Activated T-helper 1 cell treated with anti-CD3 and anti-CD28 coated beads, Interleukin-12 subunit alpha, Interleukin-12 subunit beta, Interleukin-2, Interleukin-4 antibody, amounts not matched to agents 30 ng/mL and 10 ng/mL and 1 ng/mL, durations not matched to agents 14 hours and 24 hours and 36 hours (primary cell): ENCODE measurements at places on chromosomes 5 and 9.

DNA sequence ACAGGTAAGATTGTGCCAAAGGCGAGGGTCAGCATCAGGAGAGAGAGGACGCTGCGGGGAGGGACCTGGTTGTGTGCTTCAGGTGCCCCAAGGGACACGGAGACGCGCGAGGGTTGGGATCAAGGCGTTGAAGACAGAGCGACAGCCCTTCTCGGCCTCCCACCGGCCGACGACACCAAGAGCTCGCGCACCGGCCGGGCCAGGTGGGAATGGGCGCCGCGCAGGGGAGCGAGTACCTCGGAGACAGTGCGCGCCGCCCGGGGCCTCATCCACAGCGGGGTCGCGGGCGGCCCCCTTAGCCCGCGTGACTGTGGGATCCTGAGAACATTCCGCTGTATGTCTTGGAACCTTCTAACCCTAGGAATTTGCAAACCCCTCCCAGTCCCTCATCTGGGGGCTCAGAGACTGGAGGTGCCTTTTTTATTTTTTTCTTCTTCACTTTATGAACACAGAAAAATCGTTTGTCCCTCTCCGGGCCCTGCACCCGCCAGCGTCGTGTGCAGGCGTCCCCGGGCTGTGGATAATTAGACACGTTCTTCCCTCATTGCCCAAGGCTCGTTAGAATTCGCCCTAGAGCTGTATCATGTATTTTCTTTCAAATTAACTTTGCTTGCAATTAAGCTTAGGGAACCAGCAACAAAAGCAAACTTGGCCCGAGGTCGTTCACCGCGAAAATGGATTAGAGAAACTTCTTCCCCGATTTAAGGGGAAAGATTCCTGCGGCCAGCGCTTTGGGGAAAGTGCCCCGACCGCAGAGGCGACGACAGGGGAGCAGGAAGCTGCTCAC lies 4.8 kb downstream of the FOXE1 start:
- no peak for DNase-seq
- H3K4me1 ChIP-seq, result peaks cover 9% of the 10 kb centered on the region
- H3K27ac ChIP-seq, result no peak overlapping the region
- H3K27me3 ChIP-seq, result peaks cover 74% of the 10 kb centered on the region
- H3K4me3 ChIP-seq, result no peak overlapping the region

- H3K4me3 ChIP-seq, result no peak overlapping the region
- no peak for DNase-seq
- no peaks in the 10 kb centered on the region for H3K4me1 ChIP-seq
- H3K27ac ChIP-seq, result no peak overlapping the region
- no peaks in the 10 kb centered on the region for H3K36me3 ChIP-seq
- H3K27me3 ChIP-seq, result no peaks in the 10 kb centered on the region
Measured at GRCh38 chr9:110752766-110753165, 84.2 kb downstream of the MUSK start.

DNA sequence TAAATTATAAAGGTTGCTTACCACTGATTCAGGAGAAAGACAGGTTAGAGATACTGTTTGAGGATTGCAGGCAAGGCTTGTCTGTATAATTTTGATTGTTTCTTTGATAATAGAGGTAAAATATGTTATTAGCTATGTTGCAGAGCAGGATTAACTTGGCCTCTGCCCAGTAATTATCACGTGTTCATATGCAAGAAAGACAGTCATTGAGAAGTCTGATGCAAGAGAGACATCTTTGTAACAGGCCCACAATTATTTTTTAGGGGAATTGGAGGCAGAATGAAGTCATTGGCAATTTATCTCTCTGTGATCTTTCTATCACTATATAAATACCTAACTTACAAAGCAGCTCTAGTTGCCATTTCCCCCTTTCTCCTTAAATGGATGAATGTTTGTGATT lies 46.0 kb downstream of the SLC44A1 start:
- no peak for DNase-seq
- H3K36me3 ChIP-seq, result no peaks in the 10 kb centered on the region
- no peak overlapping the region for H3K4me3 ChIP-seq
- H3K27me3 ChIP-seq, result peaks cover 2% of the 10 kb centered on the region
- H3K4me1 ChIP-seq, result peaks cover 10% of the 10 kb centered on the region
- H3K27ac ChIP-seq, result no peak overlapping the region

GRCh38 chr9:116574027-116574679 lies 113.0 kb upstream of the TRIM32 start:
- DNase-seq, result no peak
- no peaks in the 10 kb centered on the region for H3K36me3 ChIP-seq
- H3K27me3 ChIP-seq, result no peaks in the 10 kb centered on the region
- H3K4me1 ChIP-seq, result no peaks in the 10 kb centered on the region
- H3K4me3 ChIP-seq, result no peak overlapping the region

DNA sequence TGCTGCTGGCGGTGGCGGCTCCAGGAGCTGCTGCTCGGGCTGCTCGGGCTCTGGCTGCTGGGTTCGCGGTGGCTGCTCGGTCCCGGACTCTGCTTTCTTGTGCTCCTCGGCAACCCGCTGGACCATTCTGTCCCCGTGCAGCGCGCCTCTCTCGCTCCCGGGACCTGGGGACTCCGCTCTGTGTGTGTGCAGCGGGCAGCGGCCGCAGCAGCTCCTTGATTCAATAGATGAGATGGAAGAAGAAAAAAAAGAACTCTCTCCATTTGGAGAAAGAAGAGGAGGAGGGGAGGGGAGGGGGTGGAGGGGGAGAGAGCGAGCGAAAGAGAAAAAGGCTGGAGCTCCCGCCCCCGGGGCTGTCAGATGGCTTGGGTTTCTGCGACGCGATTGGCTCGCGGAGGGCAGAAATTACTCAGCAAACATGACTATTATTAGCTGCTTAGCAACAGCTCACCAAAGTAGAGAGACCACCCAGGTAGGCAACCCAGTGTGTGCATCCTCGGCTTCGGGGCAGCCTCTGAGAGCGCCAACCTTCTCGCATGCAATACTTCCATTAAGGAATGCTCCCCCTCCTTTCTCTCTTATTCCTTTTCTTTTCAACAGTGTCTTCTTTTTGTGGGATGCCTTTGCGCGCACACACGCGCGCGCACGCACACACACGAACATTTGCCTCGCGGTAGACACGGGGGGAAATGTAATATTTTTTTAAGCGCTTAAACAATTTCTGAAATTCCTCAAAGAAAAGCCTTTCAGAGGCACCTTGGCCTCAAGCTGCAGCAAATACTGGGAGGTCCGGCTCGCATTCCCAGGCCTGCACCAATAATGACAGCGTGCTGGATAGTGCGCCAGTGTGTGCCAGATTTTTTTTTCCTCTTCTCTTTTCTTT lies 7.6 kb downstream of the PTCH1 start:
- H3K36me3 ChIP-seq, result peaks cover 6% of the 10 kb centered on the region
- peaks cover 38% of the 10 kb centered on the region for H3K4me1 ChIP-seq
- peaks cover 59% of the 10 kb centered on the region for H3K27me3 ChIP-seq
- H3K4me3 ChIP-seq, result peak overlapping the region; percentile 82
- peak overlapping the region; percentile 88 for H3K27ac ChIP-seq
- peak; percentile 60 for DNase-seq

- H3K36me3 ChIP-seq, result peaks cover 32% of the 10 kb centered on the region
- peak; percentile 62 for DNase-seq
- peaks cover 42% of the 10 kb centered on the region for H3K4me1 ChIP-seq
- H3K27me3 ChIP-seq, result no peaks in the 10 kb centered on the region
- H3K27ac ChIP-seq, result peak overlapping the region; percentile 54
Measured at GRCh38 chr5:112878760-112879159, 17.7 kb downstream of the SRP19 start.

GRCh38 chr5:9440517-9440916 lies 105.4 kb downstream of the SEMA5A start:
- DNase-seq, result no peak
- no peaks in the 10 kb centered on the region for H3K4me1 ChIP-seq
- H3K4me3 ChIP-seq, result no peak overlapping the region
- no peak overlapping the region for H3K27ac ChIP-seq
